ENCODE measurements at places on chromosomes 7 and 10.
A peak's percentile ranks its signal among the peaks of the same experiment; 100 is the strongest.

- no peak for DNase-seq
Observed at GRCh38 chr10:30944005-30944404, 87.7 kb downstream of the ZNF438 start.

DNA sequence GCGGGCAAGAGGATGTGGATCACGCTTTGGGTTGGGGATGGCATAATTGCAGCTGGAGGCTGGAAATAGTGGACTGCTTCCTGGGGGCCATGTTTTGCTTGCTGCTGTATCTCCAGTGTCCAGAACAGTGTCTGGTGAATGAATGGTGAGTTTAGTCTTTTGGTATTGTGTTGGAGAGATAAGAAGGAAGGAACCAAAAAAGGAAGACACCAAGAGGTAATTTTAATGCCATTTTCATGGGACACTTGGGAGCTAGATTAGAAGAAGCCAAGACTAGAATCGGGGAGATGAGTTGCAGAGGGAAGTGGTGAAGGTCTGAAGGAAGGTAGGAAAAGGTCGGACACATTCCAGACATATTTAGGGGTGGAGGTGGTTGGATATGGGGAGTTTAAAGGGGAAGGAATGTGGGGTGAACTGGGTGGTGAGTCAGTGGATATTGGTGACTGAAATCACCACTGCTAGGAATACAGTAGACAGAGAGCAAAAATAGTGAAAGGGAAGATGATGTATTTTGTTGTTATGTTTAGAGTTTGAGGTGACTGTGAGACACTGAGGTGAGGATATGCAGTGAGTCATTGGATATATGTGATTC, 76.7 kb downstream of the CCNY start:
- no peak for DNase-seq

GRCh38 chr10:91462423-91462822, 52.3 kb downstream of the HECTD2 start:
- DNase-seq = no peak

GRCh38 chr10:53331460-53331859, 558.9 kb upstream of the MBL2 start:
- no peak for DNase-seq

GRCh38 chr7:150986099-150986512, 4.7 kb upstream of the NOS3 start:
- peak; percentile 63 for DNase-seq

DNA sequence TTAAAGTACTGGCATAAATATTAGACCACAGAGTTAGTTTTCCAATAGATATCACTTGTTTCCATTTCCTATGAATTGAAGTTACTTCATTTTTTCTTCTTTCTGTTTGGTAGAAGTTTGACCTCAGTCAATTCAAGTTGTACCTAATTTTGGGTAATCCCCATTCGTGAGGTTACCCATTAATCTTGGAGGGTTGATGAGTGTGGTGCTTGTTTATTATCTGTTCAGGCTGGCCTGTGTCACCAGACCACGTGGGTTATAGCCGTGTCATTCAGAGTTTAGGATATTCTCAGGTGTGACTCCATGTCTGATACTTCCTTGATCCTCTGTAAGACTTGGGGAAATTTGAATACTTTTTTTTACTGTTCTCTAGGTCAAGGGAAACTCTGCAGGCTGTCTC, 133.9 kb upstream of the TPK1 start:
- no peak for DNase-seq

- DNase-seq = no peak
Observed at GRCh38 chr10:118908557-118909256, 120.8 kb upstream of the NANOS1 start.

DNA sequence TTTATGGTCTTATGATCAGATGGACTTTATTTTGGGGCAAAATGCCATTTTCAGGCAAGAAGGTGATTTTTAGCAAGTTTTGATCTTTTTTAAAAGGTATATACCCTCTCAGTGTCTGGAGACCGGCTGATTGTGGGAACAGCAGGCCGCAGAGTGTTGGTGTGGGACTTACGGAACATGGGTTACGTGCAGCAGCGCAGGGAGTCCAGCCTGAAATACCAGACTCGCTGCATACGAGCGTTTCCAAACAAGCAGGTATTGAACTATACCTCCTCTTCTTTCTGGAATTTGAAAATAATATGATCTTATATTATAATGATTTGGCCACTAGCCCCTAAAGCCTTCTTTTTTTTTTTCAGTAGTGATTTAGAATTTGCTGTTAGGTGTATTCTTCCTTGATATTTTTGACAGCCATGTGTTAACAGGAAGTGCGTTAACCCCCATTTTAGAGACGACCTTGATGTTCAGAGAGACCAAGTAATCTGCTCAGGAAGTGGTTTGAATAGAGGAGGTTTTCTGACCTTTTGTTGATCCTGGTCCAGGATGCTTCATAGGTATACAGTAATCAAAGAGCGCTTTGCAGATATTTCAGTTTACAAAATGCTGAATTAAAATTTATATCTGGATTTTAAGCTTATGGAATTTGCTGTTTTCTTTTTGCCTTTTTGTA, 6.2 kb downstream of the BUB3 start:
- DNase-seq = peak; percentile 27
